ENCODE measurements at places on chromosomes 16 and 17.

- no peak for DNase-seq
Measured at GRCh38 chr17:4186357-4186881, 43.4 kb downstream of the CYB5D2 start.

DNA sequence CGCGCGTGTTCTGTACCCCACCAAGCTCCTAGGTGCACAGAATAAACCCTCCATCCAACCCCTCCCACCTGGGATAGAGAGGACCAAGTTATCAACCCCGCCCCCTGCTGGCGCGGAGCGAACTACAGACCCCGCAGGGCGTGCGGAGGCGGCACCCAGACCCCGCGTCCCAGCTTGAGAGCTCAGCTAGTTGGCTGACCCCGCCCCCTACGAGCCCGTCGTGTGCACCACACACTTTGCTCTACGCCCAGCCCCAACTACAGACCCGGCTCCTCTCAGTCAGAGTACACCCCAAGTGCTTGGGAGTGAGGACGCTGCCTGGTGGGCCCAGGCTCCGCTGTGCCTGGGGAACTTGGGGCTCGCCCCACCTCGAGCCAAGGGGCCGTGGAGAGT lies 1.5 kb downstream of the GRIN2A start:
- DNase-seq = no peak

DNA sequence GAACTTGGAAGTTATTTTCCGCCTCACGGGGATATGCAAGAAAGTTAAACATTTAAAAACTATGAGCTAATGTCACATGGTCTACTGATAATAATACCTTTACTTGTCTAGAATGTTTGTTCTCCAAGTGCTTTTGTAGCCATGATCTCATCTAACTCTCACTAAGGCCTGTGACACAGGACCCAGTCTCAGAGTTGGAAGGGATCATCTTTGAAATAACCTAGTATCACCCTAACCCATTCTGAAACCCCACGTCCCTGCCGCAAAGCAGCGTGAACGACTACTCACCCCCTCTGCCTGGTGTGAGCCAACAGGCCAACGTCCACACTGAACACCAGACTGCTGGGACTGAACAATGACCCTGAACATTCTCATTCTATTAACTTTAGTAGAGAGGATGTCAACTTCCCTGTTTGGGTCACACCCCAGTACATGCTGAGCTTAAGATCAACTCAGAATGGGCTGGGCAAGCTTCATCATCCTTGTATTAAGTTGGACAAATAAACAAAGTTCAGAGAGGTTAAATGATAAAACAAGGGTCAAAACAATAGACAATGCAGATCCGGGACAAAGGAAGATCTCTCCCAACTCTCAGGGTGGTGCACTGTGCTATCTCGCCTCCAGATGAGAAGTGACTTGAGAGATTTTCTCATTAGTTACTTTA lies 54.8 kb upstream of the BCAR1 start:
- DNase-seq = no peak

DNA sequence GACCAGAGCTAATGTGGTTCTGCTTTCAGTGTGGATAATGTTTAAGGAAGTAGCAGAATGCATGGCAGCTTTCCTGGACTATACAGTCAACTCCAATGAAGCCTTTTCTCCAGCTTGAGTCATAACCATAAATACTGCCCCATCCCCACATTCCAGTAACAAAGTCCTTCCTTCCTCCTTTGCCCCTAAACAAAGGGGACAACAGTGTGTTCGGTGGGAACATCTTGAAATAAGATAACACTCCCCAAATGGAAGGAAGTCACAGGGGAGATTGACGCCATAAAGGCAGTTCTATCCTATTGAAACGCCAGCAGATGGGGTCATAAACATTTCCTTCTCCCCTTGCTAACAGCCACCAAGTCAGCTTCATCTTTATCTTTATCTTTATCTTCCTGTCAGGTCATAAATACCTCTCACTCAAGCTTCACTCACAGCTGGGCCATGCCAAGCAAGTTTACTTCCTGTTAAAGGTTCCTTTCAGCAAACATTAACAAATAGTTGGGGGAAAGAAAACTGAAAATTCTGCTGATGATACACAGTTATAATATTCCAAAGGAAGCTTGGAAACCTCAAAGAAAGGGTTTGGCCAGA lies 136.7 kb downstream of the SNX11 start:
- DNase-seq = no peak

DNA sequence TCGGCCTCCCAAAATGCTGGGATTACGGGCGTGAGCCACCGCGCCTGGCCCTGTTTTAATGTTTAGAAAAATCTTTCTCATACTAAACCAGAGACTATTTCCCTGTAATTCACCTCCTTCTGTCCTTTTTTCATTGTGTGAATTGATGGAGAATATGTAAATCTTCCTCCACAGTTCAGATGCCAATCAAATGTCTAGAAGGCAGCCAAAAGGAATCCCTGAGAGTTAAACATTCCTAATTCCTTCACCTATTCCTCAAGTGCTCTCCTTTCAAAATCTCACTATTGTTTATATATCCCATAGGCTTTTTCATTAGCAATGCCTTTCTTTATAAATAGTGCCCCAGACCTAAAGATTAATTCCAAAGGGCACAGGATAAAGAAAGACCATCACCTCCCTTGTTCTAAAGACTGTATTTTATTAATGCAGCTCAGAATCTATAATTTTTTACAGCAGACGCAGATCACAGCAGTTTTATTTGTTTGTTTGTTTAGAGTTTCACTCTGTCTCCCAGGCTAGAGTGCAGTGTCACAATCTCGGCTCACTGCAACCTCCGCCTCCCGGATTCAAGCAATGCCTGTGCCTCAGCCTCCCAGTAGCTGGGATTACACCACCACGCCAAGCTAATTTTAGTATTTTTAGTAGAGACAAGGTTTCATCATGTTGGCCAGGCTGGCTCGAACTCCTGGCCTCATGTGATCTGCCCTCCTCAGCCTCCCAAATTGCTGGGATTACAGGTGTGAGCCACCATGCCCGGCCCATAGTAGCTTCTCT lies 30.5 kb downstream of the COPZ2 start:
- DNase-seq = no peak

DNA sequence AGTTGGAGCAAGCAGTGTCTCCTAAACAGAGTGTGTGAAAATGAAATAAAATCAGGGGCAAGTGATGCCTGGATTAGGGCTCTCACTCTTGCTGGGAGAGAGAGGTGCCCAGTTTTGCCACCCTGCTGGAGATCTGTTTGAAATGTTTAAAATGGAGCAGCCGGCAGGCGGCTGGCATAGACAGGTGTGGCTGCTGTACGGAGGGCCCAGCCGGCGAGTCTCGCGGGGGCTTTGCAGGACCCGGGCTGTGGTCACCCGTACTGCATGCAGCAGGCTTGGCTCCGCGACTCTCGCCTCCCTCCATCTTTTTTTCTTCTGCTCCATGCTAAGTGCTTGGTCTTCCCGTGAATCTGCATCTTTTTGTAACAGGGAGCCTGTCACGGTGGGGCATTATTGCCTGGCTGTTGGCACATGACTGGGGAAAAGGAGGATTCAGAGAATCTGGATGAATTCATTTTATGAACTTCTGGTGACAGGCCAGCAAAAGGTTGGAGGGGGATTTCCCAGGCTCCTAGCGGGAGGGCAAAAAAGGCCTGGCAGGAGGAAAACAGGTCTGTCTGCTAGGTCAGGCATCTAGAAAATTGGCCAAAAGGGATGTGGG lies 1.8 kb downstream of the ZNRF1 start:
- no peak for DNase-seq

Measured in T-helper 17 cell (primary cell).